Activated CD4-positive, alpha-beta T cell treated with anti-CD3 and anti-CD28 coated beads, Interleukin-2, amount 50 U/mL, for 16 hours (primary cell): ENCODE measurements at places on chromosomes 16 and 17.

DNA sequence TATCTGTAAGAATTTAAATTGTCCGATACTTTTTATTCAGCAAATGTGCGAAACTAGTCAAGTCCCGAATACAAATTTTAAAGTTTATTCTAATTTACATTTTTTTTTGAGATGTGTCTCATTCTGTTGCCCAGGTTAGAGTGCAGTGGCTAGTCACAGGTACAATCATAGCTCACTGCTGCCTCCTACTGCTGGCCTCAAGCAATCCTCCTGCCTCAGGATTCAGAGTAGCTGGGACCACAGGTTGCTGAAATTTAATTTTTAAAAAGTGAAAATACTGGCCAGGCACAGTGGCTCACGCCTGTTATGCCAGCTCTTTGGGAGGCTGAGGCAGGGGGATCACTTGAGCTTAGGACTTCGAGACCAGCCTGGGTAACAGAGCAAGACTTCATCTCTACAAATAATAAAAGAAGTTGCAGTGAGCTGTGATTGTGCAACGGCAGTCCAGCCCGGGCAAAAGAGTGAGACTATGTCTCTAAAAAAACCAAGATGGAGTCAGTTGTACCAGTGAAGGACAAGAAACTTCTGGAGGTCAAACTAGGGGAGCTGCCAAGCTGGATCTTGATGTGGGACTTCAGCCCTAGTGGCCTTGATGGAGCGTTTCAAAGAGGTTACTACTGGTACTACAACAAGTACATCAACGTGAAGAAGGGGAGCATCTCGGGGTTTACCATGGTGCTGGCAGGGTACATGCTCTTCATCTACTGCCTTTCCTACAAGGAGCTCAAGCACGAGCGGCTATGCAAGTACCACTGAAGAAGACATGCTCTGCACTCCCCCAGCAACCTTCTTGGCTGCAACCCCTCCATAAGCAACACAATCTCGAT is 5.6 kb downstream of the POLG2 start:
- peak; percentile 62 for DNase-seq

DNA sequence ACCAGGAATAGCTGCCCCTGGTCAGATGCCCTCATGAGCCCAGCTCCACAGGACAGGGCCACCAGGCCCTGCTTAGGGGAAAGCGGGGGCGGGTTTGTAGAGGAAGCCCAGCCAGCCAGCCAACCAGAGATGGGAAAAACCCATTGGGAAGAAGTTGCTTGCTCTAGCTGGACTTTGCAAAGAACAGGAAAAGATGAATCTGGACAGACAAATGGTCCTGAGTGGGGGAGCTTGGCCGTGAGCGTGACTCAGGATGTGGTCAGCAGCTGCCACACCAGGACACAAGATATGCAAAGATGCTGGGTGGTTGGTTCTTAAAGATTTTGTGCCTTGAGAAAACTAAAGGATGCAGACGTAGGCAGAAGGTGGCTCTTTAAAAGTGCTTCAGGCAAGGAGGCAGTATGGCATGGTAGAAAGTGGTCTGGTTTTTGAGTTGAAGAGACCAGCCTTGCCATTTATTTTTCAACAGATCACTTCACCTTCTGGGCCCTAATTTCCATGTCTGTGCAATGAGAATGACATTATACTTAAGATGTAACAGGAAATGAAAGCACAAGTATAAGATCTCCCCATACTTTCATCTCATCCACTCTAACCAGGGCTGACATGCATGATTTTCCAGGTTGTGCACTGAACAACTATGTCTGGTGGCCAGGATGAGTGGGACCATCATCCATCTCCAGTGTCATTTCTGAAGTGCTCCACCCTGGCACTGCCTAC is 27.8 kb upstream of the HEATR6 start:
- no peak for DNase-seq

DNA sequence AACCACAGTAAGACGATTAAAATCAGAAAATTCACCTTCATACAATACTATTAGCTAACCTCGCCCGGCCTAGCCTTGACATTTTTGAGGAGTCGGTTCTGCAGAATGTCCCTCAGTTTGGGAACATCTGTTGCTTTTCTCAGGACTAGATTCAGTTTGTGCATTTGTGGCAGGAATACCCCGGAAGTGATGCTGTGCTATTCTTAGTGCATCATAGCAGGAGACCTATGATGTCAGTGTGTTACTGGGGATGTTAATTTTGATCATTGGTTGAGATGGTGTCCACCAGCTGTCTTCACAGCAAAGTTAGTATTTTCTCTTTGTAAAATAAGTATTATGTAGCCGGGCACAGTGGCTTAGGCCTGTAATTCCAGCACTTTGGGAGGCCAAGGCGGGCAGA is 21.5 kb upstream of the HELZ start:
- no peak for DNase-seq

DNA sequence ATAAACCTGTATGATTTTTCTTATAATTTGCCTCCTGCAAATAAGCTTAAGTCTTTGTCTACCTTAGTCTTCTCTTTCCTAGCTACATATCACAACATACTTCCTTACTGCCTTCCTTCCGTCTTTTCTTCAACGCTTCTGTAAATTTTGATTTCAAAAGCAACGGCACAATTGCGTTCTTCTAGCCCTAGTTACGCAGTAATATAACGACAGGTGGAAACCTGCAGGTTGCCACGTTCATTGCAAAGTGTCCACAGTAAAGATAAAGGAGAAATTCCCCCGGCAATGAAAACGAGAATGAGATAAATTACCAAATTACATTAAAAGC is 546 bp upstream of the PSMD7 start:
- DNase-seq = no peak

DNA sequence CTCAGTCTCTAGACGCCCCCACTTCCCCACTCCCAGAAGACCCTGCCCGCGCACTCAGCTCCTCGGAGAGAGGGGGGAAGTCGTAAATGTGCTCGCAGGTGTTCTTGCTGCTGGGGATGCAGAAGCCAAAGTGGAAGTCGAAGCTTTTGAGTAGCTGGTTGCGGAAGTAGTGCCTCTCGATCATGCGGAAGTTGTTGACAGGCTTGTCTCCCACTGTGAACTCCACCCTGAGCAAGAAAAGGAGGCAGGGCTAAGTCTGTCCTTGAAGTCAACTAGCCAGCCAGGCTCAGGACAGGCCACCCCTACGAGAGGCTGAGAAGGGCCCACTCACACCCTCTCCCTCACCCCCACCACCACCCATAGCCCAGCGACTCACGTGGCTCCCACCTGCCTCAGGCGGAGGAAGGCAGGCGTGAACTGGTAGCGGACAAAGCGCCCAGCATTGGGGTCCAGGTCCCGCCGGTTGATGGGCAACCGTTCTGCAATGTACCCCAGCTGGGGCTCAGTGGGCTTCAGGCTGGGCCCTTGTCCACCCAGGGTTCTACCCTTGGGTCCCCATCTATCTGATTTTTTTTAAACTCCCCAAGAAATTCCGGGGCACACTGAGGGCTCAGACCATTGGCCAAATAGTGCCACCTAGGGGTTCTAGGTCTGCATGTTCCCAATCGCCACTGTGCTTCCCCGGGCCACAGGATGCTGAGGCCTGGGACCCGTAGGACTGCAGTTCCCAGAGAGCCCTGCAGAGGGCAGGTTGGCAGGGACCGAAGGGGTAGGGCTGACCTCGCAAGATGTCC is 4.6 kb downstream of the UNC119 start:
- peak; percentile 85 for DNase-seq

GRCh38 chr17:69450918-69451317 is 36.4 kb downstream of the MAP2K6 start:
- no peak for DNase-seq

DNA sequence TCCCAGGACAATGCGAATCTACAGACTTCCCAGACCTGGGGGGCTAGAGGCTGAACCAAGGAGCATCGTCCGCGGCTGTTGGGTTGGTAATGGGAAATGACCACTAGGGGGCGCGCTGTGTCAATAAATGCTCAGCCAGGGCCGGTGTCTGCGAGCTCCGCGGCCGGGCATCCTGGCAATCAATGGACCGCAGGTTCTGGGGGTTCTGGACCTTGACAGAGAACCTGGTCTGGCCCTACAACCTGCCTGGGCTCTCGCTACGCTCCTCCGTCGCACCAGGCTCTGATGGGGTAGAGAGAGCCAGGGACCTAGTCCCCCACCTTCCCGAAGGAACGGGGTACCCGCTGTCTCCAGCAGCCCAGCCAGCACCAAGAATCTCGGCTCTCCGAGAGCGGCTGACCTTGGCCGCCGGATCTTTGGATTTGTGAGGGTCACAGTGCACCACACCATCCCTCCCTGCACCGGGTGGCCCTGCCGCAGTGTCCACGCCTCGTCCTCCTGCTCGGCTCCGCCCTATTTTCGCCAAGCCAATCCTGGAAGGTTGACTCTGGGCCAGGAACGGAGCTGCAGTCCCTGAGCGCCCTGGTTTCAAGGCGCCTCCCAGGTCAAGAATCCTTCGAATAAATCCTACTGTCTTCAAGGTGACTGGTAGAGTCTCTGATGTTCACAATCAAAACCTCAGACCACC is 20.4 kb upstream of the BEAN1 start:
- DNase-seq = peak; percentile 85

GRCh38 chr17:31510308-31511194 is 119.1 kb downstream of the RAB11FIP4 start:
- DNase-seq = no peak

DNA sequence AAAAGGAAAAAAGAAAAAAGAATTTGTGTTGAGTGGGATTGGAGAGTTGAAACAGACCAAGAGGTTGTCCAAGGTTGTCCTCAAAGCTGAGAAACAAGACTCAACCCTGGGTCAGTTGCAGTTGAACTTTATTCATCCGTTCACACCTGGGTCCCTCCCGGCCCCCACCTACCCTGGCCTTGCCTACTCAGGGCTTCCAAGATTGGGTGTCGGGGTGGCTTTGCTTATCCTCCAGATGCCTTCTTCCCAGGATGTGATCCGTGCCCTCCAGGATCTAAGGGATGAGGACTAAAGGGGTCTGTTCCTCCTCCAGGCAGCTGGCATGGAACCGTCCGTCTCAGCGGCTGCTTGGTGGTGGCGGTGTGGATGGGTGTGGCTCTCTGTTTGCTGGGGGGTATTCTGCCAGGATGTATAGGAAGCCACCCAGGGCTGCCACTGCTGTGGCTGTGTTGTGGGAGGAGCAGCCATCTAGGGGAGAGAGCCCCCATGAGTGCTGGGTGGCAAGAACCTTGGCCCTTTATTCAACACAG is 10.3 kb upstream of the NAGPA start:
- DNase-seq = no peak

- peak; percentile 65 for DNase-seq
These were observed 161.1 kb upstream of the CACNG5 start for GRCh38 chr17:66673668-66674276.

DNA sequence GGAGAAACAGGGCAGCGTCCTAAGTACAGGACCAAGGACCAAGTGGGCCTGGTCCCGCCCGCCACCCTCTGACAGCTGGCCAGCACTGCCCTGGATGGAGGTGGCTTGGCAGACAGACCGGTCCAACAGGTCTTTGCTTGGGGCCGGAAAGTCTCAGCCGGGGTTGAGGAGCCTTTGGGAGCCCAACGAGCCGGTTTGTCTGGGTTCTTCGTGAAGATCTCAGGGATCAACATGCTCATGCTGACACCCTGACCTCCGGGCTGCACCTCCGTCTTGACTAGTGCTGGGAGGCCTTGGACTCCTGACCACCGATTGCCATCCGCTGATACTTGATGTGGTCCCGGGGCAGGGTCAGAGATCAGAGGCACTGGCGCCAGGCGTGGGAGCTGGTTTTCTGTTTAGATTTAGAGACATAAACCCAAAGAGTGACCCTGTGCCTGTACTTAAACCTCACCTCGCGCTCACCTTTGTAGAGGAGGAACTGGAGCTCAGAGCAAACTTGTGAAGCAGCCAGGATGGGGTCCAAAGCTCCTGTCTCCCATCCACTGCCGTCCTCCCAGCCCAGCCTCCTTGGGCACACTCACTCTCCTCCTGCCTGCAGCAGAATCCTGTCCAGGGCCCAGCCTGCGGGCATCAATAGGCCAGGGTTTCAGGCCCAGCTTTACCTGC is 92.1 kb upstream of the GSE1 start:
- DNase-seq = no peak

GRCh38 chr17:44916781-44917241 is 1.5 kb upstream of the GFAP start:
- no peak for DNase-seq

GRCh38 chr17:39782481-39782880 is 44.7 kb downstream of the GRB7 start:
- no peak for DNase-seq

DNA sequence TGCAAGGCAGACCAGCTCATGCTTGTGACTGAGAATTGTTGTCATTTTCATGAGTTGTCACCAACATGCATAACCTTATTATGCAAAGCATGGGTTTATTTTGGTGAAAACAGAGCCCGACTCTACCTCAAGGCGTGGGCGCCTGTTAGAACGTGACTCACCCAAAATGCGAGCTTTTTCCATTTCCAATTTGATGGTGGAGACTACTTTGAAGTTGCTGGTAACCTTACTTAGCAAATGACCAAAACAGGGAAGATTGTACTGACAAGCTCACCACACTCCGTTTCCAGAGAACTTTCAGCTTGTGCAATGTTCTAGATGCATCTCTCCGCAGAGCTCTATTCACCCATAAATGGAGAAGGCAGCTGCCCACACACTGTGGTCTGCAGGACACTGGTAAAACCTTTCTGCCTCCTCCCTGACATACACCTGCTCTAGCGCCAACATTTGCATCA is 284.5 kb downstream of the MAF start:
- DNase-seq = peak; percentile 94

DNA sequence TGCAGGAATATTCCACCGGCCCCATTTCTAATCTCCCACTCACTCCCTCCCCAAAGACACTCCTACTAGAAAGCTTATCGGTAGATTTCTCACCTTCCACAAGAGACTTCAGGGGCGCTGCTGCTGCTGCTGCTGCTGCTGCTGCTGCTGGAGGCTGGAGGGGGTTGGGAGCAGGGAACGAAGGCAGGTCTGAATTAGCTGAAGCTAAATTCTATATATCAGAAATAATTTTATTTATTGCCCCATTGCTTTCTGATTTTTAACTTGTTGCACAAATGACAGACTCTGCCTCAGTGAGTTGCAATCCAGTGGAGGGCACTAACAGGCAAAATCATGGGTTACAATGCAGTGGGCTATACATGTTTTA is 25.8 kb upstream of the HLF start:
- DNase-seq = peak; percentile 8

DNA sequence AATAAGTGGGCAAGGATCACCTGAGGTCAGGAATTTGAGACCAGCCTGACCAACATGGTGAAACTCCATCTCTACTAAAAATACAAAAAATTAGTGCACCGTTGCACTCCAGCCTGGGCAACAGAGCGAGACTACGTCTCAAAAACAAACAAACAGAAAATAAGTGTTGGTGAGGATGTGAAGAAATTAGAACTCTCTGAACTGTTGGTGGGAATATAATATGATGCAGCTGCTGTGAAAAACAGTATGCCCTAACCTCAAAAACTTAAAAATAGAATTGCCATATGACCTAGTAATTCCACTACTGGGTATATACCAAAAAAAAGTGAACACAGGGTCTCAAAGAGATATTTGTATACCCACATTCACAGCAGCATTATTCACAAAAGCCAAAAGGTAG is 26.1 kb downstream of the GLG1 start:
- no peak for DNase-seq

DNA sequence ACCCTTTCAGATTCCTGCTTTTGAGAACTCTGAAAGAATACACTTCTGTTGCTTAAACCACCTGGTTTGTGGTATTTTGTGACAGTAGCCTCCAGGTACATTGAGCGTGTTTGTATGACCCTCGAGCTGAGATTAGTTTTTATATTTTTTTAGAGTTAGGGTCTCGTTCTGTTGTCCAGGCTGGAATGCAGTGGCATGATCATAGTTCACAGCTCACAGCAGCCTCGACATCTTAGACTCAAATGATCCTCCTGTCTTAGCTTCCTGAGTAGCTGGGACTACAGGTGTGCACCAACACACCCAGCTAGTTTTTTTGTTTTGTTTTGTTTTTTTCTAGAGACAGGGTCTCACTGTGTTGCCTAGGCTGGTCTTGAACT is 4.5 kb upstream of the ITPRIPL2 start:
- DNase-seq = no peak

GRCh38 chr17:33964344-33964979 is 290.6 kb upstream of the CCL2 start:
- peak; percentile 44 for DNase-seq
